D721Med (cell line): ENCODE measurements at places on chromosomes 2 and 18.

DNA sequence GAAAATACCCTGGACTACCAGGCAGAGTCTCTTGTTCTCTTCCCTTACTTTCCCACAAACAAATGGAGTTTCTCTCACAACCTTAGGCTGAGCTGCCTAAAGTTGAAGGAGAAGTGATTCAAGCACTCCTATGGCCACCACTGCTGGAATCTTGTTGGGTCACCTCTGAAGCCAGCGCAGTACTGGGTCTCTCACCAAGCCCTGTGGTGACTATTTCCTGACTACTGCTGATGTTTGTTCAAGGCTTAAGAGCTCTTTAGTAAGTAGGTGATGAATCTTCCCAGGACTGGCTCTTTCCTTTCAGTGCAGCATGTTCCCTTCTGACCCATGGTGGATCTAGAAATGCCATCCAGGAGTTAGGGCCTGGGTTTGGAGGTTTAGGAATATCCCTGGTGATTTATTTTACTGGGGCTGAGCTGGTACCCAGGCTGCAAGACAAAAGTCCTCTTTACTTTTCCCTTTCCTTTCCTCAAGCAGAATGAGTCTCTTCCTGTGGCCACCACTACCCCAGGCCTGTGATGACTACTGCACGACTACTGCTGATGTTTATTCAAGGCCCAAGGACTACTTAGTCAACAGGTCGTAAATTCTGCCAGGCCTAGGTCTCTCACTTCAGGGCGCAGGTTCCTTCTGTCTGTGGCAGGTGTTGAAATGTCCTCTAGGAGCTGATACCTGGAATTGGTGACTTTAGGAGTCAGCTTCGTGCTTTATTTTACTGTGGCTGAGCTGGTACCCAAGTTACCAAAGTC is 121.8 kb downstream of the SLC4A10 start:
- no peak for DNase-seq

GRCh38 chr2:163182764-163183354 is 344.3 kb upstream of the KCNH7 start:
- no peak for DNase-seq

- no peak for DNase-seq
Measured at GRCh38 chr2:136909777-136910176, 144.4 kb downstream of the THSD7B start.

GRCh38 chr2:134246154-134246874 is 7.6 kb upstream of the MGAT5 start:
- no peak for DNase-seq

- DNase-seq: no peak
Measured at GRCh38 chr2:26595146-26595545, 46.0 kb downstream of the CIB4 start.

DNA sequence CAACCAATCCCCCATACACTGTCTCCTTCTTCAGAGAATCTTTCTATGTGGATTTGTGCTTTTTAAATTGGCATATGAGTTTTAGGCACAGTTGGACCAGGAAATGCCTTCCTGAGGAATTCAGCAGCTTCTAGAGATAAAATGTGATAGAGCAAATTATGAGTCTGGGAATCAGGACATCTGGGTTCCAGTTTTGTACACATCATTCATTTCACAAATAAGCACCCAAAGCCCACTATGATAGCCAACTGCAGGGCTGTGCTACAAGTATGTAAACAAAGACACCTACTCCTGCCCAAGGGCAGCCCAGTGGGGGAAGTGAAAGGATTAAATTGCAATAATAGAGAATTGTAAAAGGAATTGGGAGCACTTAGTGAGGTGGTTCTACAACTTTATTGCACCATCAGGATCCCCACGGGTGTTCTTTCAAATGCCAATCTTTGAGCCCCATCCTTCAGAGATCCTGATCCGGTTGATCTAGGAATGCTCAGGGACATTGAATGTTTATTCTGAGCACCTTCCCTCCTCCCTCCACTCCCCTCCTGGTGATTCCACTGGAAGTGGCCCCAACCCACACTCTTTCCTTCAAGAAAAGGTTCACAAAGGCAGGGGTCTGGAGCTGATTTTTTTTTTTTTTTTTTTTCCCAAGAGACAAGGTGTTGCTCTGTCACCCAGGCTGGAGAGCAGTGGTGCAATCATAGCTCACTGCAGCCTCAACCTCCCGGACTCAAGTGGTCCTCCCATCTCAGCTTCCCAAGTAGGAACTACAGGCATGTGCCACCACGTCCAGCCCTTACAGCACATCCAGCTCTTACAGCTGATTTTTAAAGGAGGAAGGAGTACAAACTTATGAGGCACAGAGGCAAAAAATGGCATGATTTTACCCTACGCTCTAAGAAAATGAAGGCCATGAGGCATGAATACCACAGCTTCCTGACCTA is 11.1 kb upstream of the KCMF1 start:
- no peak for DNase-seq

GRCh38 chr2:117820444-117820843 is 6.0 kb downstream of the DDX18 start:
- no peak for DNase-seq

DNA sequence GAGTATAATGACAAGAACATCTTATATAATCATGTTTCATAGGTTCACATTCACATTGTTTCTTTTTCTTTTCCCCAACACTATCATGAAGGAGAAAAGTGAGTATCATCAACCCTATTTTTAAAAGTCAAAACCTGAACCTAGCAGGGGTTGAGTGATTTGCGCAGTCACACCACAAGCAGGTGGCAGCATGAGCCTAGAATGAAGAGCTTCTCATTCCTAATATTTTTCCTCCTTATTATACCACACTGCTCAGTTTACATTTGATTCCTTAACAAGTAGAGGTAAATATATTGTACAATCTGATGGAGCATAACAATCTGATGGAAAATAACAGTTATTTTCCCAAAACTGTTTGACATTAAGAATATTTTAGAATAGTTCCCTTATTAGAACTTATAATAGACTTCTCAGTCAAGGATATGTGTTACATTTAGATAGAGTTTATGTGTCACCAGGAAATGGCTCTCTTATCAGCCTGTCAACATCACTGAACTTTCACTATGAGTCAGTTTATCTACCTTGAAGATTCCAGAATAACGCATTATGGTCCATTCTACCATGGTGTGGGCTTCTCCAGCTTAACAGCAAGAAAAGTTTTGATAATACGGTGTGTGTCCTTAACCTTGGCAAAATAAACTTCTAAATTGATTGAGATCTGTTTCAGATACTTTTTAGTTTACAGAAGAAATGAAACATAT is 119.5 kb downstream of the NEB start:
- DNase-seq: no peak

- DNase-seq: no peak
Measured at GRCh38 chr2:60597346-60597745, 43.9 kb upstream of the BCL11A start.

GRCh38 chr18:7616661-7617060 is 49.5 kb downstream of the PTPRM start:
- DNase-seq: no peak

- no peak for DNase-seq
Measured at GRCh38 chr2:150531591-150531990, 44.1 kb upstream of the RND3 start.

GRCh38 chr18:79387615-79388014 is 8.1 kb upstream of the NFATC1 start:
- DNase-seq: no peak

- DNase-seq: no peak
Measured at GRCh38 chr2:46181789-46182530, 115.2 kb upstream of the EPAS1 start.

GRCh38 chr2:120346026-120346666 is at the start of gene INHBB:
INHBB (plus strand) TSS chr2:120346136; CDS start chr2:120346189, 53 bp downstream.
- no peak for DNase-seq

GRCh38 chr2:220452561-220452960 is 825.1 kb downstream of the SLC4A3 start:
- DNase-seq: no peak

DNA sequence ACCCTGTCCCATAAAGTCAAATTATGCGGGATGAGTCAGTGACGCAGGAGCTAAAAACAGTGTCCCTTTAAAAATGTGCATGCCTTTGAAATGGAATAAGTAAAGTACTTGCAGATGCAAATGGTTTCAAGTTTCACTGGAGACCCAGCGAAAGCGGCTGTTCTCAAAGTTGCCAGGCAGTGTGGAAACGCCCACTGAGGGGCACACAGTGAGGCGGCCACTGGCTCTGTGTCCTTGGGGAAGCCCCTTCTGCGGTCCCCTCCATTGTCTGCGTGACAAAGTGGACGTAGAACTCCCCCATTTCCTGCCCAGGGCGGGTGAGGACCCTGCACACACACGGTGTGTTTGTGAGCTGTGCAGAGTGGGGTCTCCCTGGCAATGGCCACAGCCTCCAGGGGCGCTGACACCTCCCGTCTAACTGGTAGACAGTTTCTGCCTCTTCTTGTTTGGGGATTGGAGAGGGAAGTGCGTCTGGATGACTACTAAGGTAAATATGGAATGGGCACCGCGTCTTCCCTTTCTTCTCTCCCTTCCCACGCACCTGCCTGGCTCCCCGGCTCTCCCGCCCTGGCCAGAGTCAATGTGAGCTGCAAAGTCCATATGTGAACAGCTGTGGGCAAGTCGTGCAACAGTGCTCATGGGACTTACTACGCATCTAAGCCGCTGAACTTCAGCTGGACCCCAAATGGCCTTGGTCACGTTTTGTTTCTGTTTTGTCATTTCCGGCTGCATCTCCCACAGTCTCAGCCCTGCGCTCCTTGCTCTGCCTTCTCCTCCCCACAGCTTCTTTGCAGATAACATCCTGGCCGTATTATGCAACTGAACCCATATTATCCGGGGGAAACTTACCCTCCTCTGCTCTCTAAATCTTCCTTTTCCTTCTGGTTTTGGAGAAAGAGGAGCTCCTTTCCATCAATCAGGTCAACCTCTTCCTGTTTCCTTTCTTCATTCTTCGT is 33.7 kb upstream of the ZNF516 start:
- DNase-seq: no peak

DNA sequence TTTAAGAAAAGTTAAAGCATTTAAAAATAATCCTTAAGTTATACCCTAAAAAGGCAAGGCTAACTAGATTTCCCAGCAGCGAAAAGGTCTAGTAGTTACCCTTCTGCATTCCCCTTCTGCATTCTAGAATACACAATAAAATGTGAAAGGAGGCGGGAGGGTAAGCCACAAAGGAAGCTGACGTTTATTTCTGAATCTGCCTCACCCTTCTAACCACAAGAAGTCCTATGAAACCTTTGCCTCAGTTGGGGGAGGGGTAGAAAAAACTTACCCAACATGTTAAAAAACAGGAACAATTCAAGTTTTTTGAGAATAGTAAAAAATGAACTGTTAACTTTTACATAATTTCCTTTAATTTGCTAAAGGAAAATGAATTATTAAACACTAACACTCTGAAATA is 11.3 kb downstream of the STK17B start:
- DNase-seq: no peak

GRCh38 chr2:109070290-109070689 is 58.7 kb upstream of the SH3RF3 start:
- DNase-seq: no peak

GRCh38 chr2:20471148-20471547 is 24.3 kb downstream of the RHOB start:
- DNase-seq: no peak

DNA sequence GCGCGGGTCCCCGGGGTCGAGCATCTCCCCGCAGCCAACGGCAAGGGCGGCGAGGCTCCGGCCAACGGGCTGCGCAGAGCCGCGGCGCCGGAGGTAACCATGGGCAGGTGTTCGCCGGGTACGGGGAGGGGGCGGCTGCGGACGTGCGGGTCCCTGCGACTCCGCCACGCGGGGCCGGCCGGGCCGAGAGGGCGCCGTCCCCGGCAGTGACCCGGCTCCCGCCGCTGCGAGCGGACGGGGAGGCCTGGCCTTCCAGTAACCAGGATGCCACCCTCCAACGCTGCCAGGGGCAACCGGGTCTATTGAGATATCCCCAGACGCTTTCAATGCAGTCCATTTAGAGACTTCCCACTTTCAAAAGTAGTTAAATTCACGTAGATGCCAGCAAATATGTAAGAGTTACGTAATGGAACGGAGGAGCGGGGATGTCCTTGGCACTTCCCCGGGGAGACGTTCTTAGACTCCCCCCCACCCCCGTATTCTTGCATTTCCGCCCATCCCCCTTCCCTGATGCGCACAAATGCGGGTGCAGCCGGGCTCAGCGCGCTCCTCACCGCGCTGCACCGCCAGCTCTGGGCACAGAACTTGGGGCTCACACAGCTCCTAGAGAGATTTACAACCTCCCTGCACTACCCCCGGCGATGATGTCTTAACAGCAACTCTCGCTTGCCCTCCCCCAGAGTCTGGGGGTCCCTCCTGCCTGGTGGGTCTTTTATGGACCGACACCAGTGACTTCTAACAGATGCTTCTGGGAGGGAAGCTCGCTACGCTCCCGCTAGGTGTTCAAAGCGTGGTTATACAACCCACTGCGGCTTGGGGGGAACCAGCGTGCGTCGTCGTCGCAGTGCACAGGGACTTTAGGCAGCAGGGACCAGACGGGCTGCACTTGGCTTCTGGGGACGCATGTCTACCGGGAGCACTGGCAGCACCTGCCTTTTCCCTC is 657 bp downstream of the SGPP2 start:
- DNase-seq: no peak

GRCh38 chr2:234829074-234829455 is 122.8 kb upstream of the SH3BP4 start:
- no peak for DNase-seq

- DNase-seq: no peak
Measured at GRCh38 chr2:26685989-26686839, 6.3 kb upstream of the KCNK3 start.

DNA sequence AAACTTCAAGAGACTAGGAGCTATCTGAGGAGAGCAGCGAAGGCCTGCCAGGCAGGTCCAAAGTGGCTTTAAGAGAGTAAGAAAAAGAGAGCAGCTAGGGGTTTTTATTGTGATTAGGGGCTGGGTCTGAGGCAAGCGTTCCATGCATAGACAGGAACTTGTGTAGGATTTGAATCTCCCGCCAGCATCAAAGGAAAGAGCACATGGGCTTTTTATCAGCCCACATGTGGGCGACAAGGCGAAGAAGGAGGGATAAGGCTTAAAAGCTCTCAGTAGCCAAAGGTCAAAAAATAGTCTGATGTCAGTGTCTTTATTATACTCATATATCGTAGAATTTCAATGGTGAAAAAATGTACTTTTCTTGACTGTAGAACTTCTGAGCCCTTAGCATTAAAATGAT is 178.5 kb upstream of the TMEFF2 start:
- DNase-seq: no peak

GRCh38 chr2:9543557-9543956 is 12.1 kb downstream of the ADAM17 start:
- DNase-seq: no peak

- DNase-seq: no peak
Measured at GRCh38 chr2:102101097-102101848, 41.3 kb upstream of the IL1R1 start.

DNA sequence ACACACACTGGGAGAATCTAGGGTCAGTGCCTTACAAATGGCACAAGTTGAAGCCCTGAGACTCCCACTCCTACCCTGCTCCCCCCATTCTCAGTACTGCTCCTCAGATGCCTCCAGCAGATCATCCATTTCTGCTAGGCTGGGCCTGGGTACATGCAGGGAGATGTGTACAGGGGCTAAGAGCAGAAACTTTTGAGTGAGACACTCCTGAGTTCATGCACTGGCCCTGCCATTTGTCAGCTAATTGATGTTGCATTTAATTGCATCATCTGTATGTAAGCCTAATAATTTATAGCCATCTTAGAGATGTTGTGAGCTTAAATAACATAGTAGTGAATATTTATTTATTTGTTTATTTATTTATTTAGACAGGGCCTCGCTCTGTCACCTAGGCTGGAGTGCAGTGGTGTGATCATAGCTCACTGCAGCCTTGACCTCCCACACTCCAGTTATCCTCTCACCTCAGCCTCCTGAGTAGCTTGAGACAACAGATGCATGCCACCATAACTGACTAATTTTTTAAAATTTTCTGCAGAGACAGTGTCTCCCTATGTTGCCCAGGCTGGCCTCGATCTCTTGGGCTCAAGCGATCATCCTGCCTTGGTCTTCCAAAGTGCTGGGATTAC is 4.8 kb upstream of the CASP8 start:
- DNase-seq: no peak
